ENCODE measurements at places on chromosomes 12 and 14.
A peak's percentile ranks its signal among the peaks of the same experiment; 100 is the strongest.

DNA sequence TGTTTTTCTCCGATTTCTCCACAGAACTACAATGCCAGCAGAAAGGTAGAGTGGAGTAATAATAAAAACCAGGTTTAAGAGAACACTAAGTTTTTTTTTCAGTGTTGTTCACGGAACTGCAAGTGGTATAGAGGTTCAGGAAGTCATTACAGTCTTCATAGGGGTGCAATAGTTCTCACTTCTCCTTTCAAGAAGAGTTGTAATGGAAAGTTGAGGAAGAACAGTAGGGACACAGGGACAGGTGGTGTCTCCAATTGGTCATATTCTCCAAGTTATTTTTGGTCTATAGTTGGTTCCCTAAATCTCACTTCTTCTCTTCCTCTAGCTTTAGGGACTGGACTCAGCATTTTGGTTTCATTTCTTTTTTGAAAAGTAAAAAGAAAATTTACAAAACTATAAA lies 894.0 kb downstream of the NRXN3 start:
- DNase-seq, result no peak

DNA sequence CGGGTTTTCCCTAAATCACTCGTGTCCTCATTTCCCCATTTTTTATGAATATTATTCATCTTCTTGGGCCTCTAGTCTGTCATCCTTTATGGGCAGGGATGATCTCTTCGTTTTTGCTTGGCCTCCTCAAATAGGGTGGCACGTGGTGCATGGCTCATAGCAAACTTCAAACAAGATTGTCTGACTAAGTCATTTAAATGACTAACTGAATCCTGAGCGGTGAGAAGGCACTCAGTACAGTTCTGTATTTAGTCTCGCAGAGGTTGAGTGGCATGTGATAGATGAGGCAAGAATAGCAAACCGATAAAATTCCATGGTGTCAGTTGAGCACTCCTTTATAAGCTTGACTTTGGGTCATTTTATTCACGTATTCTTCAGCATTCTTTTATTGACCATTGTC lies 5.7 kb upstream of the JDP2 start:
- no peak for DNase-seq

- DNase-seq, result no peak
Measured at GRCh38 chr12:20588042-20588441, 107.1 kb upstream of the SLCO1C1 start.

DNA sequence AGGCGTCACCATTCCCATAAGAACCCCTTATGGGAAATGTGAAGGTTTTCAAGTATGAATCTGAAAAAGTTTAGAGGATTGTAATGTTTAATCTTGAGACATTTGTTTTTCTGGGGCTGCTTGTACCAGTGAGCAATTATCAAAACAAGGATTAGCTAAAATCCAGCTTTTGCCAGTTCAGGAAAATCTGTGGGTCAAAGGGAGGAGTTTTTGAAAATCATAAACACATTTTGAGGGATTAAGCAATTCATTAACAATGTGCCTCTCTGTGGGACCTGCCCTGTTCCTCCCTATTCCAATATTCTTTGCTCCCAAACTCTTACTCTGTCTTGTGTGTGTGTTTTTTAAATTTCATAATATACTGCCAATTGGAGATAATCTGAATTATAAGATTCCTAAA lies 11.7 kb upstream of the DAAM1 start:
- DNase-seq, result no peak

- DNase-seq, result no peak
Measured at GRCh38 chr14:65377576-65377975, 35.0 kb upstream of the FUT8 start.

GRCh38 chr14:97634751-97635150 lies 837.6 kb downstream of the VRK1 start:
- peak; percentile 67 for DNase-seq

- DNase-seq, result no peak
Measured at GRCh38 chr12:52217223-52217622, 15.8 kb upstream of the KRT7 start.

DNA sequence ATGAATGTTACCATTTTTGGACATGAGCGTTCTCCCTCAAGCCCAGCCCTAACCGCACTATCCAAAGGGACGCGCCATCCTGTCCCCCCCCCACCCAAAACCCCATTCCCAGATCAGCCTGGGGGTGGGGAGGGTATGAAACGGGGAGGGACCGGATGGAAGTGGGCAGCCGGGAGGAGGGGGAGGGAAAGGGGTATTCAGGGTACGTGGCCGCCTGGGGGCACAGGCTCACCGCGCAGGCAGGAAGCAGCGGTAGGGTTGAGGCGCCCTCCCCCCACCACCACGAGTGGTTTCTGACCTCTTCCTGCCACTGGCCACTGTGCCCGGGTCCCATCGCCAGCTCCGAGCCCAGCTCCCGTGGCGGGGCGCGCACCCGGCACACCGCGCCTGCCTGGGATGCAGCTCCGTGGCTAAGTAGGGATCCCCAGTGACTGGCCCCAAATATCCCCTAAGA lies 1.4 kb downstream of the ACTN1 start:
- peak; percentile 68 for DNase-seq

GRCh38 chr12:21239866-21240265 lies 94.9 kb downstream of the SLCO1A2 start:
- DNase-seq, result no peak

DNA sequence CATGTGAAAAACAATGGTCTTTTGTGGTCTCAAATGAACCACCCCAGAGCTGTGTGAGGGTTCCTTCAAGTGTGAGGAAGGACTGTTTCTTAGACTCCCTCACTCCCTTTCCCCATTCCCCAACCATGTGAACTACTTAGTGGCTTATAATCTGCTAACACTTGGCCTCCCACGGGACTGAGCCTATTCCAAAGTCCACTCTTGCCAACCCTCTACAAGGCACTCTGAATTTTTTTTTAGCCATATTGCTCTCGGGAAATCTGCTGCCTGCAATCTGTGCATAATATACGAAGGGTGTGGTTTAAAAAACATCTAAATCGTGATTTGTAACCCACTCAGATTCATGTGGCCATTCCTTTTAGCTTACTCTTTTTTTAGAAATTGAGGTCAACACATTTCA lies 2.6 kb downstream of the SVOP start:
- no peak for DNase-seq

DNA sequence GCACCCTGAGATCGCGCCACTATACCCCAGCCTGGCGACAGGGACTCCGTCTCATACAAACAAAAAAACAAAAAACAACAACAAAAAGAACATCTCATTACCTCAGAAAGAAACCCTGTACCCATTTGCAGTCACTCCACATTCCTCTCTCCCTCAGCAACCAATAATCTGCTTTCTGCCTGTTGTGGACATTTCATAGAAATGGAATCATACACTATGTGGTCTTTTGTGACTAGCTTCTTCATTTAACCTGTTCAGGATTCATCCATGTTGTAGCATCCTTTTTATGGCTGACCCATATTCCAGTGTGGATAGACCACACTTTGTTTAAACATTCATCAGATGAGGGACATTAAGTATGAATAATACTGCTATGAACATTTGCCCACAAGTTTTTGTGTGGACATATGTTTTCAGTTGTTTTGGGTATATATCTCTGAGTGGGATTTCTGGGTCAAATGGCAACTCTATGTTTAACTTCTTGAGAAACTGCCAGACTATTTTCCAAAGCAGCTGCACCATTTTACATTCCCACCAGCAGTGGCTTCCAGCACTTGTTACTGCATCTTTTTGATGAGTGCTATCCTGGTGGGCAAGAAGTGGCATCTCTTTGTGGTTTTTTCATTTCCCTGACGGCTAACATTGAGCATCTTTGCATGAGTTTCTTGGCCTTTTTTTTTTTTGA lies 5.9 kb upstream of the RCOR1 start:
- DNase-seq, result no peak
